GM13977 (cell line): ENCODE measurements at places on chromosomes 1 and 21.

GRCh38 chr1:233615571-233615970 is 1.7 kb downstream of the KCNK1 start:
- no peak for DNase-seq

GRCh38 chr1:160429125-160429561 is 28.8 kb downstream of the VANGL2 start:
- DNase-seq, result peak; percentile 25

DNA sequence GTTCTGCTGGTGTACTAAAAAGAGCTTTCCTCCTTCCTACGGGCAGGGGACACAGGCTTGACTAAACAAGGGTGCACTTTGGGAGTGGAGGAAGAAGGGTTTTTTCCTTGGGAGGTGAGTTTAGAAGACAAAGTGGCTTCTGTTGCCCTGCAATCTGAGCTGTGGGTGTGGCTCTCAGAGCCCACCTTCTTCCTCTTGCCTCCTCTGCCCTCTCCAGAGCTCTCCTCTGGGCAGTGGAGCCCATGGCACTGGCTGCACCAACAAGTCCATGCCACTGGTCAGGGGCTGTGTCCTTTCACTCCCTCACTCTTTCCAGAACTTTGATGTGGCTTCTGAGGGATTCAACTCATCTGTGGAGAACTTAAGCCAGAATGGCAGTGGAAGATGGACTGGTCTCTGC is 25.6 kb upstream of the PSMB2 start:
- DNase-seq, result no peak

DNA sequence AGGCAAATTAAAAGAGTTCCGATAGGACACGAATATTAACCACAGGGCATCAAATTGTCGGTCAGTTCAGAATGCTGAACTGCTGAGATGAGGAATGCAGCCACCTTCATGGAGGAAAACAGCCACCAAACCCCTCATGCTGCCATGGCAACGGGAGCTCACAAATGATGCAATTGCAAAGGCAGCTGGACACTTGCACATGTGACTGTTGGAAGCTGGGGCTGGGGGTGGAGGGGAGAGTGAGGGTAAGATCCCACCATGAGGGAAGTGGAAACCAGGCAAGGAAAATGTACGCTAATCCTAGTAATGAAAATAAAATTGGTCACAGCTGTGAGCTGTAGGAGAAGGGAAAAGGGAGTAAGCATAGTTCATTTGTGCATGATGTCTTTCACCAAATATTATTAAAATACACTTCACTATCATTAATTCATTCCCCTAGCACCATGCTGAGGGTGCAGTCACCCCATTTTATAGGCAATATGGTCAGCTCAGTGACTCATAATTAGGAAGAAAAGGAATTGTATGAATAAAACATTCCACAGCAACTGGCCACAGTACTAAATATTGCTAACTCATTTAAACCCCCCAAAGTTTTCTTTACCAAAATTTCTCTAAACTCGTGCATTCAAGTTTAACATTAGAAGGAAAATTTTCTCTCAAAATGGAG is 15.3 kb downstream of the BECN2 start:
- DNase-seq, result no peak

DNA sequence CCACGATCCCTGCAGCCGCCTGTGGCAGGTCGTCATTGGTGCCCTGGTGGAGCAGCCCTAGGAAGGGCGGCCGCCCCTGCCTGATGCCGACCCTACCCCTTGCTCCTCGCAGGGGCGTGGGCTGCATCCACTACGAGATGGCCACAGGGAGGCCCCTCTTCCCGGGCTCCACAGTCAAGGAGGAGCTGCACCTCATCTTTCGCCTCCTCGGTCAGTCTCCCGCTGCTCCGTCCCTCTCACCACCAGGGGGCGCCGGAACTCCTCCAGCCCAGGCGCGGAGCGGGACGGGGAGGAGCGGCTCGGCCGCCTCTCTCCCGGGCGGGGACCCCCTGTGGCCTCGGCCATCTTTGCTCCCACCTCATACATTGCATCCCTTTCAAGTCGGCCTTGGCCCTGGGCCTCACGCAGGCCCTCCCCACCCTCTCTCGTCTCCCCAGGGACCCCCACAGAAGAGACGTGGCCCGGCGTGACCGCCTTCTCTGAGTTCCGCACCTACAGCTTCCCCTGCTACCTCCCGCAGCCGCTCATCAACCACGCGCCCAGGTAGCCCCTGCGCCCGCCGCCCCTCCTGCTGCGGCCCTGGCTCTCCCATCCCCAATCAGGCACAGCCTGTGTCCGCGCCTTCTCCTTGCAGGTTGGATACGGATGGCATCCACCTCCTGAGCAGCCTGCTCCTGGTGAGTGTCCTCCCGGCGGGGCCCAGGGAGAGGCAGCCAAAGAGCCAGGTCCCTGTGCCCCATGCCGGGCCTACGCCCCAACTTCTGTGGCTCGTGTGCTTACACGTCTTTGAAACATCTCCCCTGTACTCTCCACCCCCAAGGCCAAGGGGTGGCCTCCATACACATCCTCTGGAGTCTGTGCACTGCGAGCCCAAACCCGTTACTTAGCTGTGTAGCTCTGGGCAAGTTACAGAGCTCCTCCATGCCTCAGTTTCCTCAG is 24.7 kb downstream of the CDK18 start:
- DNase-seq, result peak; percentile 90

- DNase-seq, result no peak
Observed at GRCh38 chr1:86993269-86993985, 79.0 kb downstream of the HS2ST1 start.

DNA sequence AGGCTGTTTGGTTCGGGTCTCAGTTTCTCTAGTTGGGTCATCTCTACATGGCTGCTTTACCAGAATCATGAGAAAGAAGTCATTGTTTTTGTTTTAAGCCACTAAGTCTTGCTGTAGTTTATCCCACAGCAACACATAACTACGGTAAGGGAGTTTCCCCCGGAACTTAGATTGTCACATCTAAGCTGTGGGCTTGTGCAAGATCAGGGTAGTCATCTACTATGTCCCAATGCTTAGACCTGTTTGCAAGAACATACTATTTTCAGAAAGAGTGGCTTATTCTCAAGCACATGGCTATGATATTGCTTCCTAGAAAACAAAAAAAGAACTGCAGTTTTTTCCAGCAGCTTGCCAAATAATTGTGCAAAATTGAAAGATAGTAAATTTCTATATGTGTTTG is 18.0 kb upstream of the OLIG2 start:
- no peak for DNase-seq

GRCh38 chr1:19582318-19582717 is 61.8 kb upstream of the NBL1 start:
- DNase-seq, result peak; percentile 68

DNA sequence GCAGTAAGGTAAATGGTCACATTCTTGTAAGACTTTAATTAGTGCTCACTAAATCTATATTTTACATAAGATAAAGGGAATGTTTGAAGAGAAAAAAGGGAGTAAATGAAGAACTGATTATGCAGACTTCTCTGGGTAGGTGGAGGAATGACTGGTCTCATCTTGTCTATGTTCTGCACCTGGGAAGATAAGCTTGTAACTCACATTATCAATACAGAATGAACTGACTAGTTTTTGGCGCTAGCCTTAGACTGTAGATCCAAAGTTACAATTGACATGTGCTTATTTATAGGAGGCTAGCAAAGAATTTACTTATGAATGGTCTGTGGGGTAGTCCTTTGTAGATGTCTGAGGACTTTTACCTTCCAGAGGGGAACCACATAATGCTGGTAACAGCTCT is 214.9 kb upstream of the RAB4A start:
- DNase-seq, result no peak

GRCh38 chr1:92817986-92818764 is 13.7 kb upstream of the RPL5 start:
- peak; percentile 55 for DNase-seq

GRCh38 chr1:240363914-240364313 is 248.0 kb downstream of the GREM2 start:
- no peak for DNase-seq

- no peak for DNase-seq
Observed at GRCh38 chr1:174058624-174059023, 36.5 kb upstream of the RC3H1 start.

- DNase-seq, result peak; percentile 57
Observed at GRCh38 chr1:231039161-231040018, 664 bp downstream of the FAM89A start.

- no peak for DNase-seq
Observed at GRCh38 chr1:72498371-72498770, 216.0 kb upstream of the NEGR1 start.

- no peak for DNase-seq
Observed at GRCh38 chr1:213533125-213533524, 454.6 kb upstream of the PROX1 start.

- DNase-seq, result peak; percentile 12
Observed at GRCh38 chr21:25421321-25422028, 185.8 kb downstream of the MRPL39 start.

- DNase-seq, result peak; percentile 88
Observed at GRCh38 chr1:151070474-151071276, at the start of gene GABPB2. GABPB2 (plus strand) TSS chr1:151070761; CDS start chr1:151088190, 17,429 bp downstream.

- DNase-seq, result no peak
Observed at GRCh38 chr1:161737625-161738024, 12.0 kb upstream of the DUSP12 start.

DNA sequence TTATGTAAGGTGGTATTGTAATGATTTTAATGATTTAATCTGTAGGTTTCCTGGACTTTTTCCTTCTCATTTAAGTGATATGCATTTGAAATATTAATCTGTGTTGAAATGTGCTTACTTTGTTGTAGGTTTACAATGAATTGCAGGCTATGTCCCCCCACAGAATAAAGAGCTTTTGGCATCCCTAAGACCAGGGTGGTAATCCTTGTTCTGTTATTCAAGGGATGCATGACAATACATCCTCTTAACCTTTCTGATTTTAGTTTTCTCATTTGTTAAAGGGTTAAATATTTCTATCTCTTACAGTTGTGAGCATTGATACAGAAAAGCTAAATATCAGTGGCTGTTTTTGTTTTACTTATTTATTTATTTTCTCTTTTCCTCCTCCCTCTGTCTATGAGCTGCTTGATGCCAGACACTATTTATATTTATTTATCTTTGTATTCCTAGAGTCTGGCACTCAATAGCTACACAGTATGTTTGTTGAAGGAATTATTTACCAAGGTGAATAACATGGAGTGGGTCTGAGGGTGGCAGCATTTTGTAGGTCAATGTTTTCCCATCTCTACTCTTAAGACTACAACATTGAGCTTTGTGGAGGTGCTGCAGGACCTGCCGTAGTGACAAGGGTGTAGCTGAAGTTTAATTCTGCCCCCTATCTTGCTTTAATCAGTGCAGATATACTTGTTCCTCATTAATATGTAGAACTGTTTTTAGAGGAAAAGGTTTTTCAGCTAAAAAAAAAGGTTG is 19.9 kb upstream of the ADGRL2 start:
- DNase-seq, result no peak
